ENCODE measurements at places on chromosomes 5 and 9.

DNA sequence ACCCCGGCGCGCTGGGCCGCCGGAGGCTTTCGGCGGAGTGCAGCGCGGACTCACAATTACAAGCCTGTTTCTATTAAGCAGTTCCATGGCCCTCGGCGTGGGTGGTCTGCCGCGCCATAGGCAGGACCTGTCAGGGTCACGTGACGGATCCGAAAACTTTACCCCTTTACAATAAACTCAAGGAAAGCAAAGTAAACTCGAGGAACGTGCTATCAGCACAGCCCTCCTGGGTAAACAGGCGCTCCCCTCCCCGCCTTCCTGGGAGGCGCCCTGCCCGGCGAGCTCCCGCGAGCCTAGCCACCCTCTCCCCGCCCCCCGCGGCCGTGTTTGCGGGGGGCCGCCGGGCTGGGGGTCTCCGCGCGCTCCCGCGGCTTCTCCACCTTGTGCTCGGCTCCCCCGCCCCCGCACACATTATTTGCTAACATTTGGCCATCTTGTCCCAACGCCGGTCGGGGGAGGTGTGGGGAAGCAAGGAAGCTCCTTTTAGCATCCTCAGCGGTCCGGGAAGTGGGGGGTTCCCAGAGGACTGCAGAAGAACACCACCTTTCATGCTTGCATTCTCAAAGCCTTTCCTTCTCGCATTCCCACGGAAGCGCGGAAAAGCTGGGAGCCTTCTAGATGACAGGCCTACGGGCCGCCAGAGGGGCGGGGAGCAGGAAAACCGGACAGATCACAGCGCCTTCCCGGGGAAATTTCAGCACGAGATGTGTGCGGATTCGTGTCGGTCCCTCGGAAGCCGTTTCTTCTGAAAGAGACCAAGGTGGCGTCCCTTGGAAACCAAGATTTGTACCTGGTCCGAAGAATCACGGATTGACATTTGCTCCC lies at the start of gene PTCH1:
Gene PTCH1, minus strand, starts transcription at position 238 of the 825 bp plus-strand sequence.
- DNase-seq, result no peak

GRCh38 chr5:164498438-164498837 lies 993.0 kb downstream of the MAT2B start:
- no peak for DNase-seq

DNA sequence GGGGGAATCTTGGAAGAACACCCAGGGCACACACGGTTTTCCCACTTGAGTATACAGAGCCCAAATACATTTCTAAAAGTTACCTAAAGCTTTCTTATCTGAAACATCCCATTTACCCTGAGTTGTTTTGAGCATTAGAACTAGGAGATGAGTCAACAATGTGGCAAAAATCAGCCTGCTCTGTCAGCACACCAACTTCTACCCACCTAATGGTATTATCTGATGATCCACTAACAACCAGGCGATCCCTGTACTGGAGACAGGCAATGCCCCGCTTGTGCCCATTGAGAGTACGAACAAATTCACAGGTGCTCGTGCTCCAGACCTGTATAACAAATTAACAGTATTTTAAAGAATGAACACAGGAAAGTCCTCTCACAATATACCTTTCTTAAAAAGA lies 87.0 kb downstream of the SMIM23 start:
- DNase-seq, result no peak

DNA sequence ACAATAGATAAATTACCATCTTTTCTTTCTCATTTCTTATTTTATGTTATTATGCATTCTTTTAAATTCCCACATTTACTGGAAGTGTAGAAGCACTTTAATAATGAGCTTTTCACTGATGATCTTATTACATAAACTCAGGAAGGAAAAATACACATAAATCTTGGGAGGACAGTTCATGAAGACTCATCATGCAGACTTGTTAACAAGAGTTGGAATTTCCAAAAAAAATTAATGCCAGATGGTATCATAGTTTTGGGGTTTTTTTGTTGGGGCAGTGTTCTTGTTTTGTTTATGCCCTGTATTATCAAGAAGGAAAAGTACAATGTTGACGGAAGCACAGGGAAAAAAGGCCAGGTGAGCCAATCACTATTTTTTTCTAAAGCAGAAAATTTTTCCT lies 35.1 kb downstream of the CEMIP2 start:
- DNase-seq, result no peak

DNA sequence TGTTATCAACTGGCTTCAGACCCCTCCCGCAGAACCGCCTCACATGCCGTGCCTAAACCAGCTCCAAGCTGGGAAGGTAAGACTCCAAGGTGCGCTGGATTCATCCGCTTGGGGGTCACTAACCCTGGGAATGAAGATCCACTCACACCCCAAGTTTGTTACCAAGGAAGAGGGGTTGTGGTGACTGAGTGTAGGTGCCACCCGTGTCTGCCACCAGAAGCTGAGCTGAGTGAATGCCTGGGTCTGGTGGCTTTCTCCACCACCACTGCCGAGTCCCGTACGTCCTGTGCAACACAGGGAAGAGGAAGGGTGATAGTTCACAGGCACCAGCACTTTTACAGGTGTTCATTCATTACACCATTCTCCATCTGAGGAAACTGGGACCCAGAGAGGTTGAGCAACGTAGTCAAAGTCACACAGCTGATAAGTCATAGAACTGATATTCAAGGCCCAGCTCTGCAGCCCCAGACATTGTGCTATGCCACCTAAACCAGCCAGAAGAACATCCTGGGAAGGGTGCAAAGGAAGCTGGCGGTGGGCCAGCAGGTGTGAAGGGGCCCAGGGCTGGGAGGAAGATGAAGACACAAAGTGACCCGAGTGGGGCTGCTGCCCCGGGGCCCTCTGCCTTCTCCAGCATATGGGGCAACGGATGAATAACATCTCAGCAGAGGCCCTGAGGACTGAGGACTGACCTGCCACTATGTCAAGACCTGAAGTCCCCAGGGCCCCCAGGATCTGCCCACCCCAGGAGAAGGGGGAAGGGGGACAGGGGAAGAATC lies 70.9 kb upstream of the PPP1R26 start:
- DNase-seq, result no peak
